ENCODE measurements at places on chromosomes 13 and 19. TPM values are rescaled to one million over a fixed set of nuclear protein-coding genes. Genes with fewer than 3 reads are reported as not detected.

The METTL21C gene
- not detected for total RNA-seq

The SRRM5 gene
- 0.41 TPM for total RNA-seq

The KIR3DL1 gene
- total RNA-seq = not detected

The PPP1R37 gene
- total RNA-seq = 31.7 TPM

The ZNF780A gene
- 17.3 TPM for total RNA-seq

The TPTE2 gene
- total RNA-seq = not detected

The SELENOW gene
- total RNA-seq = 281 TPM

The ZNF527 gene
- total RNA-seq = 3.6 TPM

The CNOT3 gene
- total RNA-seq = 42.4 TPM

The ZNF382 gene
- total RNA-seq = 15.4 TPM

The PRTN3 gene
- not detected for total RNA-seq

The ZNF536 gene
- 1.3 TPM for total RNA-seq
